HT1080 (cell line): ENCODE measurements at places on chromosomes 2 and 18. TPM values are rescaled to one million over a fixed set of nuclear protein-coding genes. Genes with fewer than 3 reads are reported as not detected.

The GPBAR1 gene
- total RNA-seq, result 0.05 TPM in 1 of 2 replicates, not detected in the other

The QPCT gene
- 0.26 TPM in 1 of 2 replicates, not detected in the other for total RNA-seq

The C1D gene
- 21.7 and 26.8 TPM in 2 replicates for total RNA-seq

GRCh38 chr18:12318334-12318697, 10.3 kb downstream of the TUBB6 start:
- DNase-seq, result no peak

DNA sequence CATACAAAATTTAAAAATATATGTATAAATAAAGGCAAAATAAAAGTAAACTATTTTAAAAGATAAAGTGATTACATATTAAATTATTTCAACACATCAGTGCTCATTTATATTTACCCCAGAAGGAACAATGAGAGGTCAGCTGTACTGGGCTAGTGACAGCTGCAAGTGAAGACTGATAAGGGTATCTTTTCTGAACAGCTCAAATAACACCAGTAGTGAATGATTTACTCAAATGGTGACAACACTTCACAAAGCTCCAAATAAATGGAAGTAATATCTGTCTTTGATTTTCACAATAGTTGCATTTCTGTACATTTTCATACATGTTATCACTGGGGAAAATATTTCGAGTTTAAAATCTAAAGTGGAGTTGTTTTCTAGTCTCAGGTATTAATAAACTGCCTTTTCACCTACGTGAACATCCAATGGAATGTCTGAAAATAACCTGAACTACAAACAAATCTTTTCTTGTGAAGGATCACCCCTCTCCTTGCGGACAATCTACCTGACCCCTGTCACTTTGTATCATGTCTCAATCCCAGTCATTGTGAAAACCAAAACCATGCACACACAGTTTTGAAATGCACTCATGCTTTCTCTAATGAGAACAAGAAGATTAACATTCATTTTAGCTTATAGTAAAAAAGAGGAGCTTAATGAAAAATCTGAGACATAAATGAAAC, 1928.8 kb upstream of the CELF4 start:
- no peak for DNase-seq
